Tibial nerve (tissue), 4 donors: ENCODE measurements at places on chromosomes 16 and 17.

DNA sequence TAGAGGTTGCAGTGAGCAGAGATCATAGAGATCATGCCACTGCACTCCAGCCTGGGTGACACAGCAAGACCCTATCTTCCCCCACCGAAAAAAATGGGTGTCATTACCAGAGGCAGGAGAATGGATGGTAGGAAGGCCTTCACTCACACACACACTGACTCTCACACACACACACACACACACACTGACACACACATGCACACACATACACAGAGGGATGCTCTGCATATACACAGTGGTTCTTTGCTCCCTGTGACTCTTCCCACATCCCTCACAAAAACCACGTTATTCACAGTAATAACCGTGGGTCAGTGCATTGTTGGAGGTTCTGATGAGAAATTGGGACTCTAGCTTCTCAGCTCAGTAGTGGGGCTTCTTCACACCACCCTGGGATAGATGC lies 300.2 kb upstream of the N4BP1 start:
- DNase-seq: no peak

GRCh38 chr16:64889446-64889845 lies 232.4 kb downstream of the CDH11 start:
- DNase-seq: no peak

DNA sequence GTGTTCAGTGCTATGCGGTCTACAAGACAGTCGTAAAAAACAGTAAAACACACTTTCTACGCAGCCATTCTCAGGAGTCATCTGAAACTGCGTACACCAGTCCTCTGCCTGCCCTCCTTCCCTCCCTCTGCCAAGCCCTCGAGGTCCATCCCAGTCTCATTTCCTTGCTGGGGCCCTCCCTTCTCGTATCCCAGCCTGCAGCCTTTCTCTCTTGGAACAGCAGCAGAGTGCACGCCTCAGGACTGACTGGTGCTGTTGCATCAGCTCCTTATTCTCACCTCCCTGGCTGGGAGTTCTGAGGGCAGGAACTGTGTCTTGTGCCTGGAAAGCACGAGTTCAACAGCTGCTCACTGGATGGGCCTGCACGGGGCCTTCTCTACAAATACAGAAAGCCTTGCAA lies 12.5 kb downstream of the FAHD1 start:
- DNase-seq: no peak

DNA sequence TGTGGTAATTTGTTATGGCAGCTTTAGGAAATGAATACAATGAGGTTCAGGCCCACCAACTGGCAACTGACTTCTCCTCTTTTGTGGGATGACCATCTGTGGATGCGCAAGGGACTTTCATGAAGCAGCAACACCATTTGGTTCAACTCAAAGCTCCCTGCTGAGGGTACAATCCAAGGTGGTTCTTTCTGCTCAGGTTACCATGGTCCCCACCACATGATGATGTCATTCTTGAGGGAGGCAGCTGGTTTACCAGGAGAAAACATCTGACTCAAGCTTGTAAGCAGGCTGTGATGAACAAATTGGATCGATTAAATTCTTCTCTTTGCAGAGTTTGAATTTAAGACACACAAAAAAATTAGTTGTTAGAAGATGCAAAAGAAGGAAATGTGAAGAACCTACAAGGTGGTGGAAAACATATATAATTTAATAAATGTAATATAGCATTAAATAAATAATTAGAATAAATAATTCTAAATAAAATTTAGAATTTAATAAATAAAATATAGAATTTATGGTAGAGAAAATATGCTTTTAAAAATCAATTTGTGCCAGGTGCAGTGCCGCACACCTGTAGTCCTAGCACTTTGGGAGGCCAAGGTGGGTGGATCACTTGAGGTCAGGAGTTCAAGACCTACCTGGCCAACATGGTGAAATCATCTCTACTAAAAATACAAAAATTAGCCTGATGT lies 67.6 kb upstream of the ANKFN1 start:
- DNase-seq: no peak

DNA sequence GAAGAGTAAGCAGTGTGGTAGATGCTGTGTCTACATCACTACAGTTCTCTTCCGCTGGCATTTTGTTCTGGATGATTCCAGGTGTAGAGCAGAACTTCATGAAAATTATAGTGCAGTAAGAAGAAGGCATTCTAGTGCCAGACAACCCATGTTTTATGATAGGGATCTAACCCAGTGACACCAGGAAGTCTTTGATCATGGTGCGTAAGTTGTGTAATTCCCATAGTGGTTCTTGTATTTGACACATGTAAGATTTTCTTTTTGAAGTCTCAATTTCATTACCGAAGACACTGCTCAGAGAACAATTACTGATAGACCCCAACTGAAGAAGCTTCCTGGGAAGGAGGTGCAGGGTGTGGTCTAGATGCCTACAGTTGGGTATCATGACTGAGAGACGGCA lies 356.9 kb downstream of the CA10 start:
- DNase-seq: no peak

DNA sequence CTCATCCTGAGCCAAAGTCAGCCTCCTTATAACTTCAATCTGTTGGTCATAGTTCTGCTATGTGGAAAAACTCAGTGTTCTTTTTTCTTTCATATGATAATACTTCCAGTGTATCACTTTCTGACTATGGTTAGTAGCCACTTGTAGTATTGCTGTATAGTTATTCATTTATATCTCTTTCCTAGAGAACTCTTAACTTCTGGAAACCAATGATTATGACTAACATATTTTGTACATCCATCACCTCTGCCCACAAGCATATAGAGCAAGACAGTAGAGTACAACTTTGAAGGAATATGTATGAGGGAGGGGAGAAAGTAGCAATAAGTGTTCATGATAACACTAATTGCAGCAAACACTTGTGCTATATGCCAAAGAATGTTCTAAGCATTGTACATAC lies 38.6 kb downstream of the COX10 start:
- DNase-seq: no peak

GRCh38 chr17:7038025-7038862 lies 2.4 kb downstream of the SLC16A13 start:
- DNase-seq: no peak

GRCh38 chr16:85448557-85449190 lies 164.4 kb upstream of the GSE1 start:
- no peak for DNase-seq

DNA sequence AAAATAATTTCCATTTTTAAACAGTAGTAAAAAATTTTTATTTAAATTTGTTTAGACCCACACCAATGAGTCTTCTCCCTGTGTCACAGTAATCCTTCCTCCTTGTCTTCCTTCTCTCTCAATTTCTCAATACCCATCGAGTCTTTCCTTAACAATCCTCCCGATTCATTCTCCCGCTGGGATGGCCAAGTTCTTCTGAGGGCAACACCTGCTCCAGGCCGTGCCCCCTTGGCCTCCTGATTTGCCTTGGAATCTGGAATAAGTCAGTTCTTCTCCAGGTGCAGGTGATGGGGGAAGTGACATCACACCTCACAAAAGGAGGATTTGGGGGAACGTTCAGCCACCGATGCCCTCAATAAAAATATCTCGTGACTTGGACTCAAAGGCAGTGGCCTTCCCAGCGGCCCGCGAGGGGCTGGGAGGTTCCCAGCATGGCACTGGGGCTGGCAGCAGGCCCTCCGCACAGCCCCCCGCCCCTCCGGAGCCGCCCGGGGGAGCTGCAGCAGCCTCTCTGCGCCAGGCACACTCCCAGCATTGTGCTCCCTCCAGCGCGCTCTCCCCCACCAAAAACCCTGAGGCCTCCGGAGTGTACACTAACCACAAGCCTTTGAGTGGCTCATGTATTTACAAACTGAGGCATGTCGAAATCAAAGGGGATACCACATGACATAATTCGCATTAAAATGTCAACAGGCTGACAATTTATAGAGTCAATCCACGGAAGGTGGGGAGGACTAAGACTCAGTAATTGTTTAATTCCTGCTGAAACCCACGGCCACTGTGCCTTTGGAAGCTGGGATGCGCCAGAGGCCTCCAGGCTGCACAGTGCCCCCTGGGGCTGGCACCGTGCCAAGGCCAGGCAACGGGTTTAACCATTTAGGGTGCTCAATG lies 120.5 kb downstream of the ZFHX3 start:
- DNase-seq: no peak

DNA sequence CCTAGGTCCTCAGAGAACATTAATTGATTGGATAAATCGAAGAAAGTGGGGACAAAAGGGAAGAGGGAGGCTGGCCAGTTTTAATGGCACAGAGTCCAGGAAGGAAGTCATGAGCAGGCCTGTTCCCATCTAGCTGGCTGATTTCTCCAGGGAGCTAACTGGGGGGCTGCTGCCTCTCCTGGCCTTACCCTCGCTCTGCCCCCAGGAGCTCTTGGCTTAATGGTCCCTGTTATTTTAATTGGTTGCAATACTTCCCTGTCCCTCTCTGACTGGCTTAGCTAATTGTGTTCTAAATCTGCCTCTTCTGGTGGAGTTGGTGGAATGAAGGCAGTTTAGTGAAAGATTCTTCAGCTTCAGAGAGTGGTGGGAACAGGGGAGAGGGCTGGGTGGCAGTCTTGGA lies 61.4 kb downstream of the MGAT5B start:
- DNase-seq: no peak

GRCh38 chr17:4474093-4474492 lies 24.6 kb upstream of the SPNS2 start:
- no peak for DNase-seq

DNA sequence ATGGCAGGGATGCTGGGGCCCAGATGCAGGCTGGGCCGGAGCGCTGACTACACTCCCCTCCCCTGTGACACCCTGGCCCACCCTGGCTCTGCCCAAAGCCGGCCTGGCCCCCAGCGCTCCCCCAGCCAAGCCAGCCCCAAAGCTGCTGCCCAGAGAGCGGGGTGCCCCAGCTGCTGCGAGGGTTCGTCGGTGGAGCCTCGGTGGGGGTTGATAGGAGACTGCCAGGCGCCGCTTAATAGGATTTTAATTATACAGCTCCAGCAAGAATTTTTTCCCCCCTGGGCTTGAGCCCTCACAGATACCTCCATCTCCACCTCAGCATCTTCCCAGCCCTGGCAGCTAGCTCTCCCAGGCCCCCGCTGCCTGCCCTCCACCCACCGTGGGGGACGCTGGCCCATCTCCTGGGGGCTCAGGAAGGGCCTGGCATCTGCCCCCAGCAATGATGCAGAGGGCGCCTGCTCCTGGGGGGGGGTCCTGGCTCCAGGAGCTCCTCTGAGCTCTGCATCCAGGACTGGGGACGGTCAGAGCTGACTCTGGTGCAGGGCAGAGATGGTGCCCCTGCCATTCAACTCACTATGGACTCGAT lies 36.8 kb upstream of the DLX4 start:
- no peak for DNase-seq

GRCh38 chr16:88939972-88940861 lies 36.8 kb downstream of the CBFA2T3 start:
- no peak for DNase-seq

DNA sequence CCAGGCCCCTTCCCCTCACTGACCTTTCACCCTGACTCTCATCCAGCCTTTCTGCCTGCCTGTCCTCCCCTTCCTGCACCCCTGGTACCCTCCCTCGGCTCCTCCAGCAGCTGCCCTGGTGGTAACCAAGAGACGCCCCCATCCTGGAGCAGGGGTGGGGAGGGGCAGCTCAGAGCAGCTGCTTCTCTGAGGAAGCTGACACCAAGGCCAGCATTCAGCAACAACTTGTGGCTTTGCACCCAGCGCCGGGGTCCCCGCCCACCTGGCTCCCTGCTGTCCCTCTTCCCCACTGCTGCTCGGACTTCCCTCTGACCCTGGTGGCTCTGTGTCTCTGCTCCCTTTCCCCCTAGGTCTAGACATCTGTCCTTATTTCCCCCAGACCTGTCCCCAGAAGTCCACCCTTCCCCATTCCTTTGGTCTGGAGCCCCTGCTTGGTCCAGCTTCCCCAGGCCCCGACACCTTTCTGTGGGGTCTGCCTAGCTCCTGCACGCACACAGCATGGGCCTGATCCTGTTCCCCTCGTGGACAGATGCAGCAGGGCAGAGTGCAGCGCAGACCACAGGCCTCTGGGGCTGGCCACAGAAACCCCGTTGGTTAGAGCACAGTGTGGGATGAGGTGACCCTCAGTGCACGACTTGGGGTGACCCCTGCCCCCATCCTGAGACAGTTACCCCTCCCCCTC lies 1.2 kb upstream of the ATP2A1 start:
- DNase-seq: no peak

GRCh38 chr16:52976539-52977167 lies 76.0 kb downstream of the CHD9NB start:
- no peak for DNase-seq

DNA sequence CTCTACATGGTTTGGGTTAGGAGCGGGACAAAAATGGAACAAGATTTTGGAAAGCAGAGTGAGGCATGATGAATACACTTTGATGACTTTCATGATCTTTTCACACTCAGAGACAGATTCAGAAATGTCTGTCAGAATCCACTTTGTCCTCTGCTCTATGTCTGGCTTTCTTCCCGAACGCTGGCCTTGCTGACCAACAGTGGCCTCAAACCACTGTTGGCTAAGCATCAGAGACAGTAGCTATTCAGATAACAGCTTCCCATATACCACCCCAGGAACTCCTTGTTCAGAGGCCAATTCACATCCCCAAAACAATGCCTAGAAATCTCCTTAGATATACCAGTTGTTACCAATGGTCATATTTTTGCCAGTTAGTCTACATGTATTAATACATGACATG lies 40.9 kb downstream of the FBXL20 start:
- DNase-seq: no peak
